ENCODE measurements at places on chromosomes 12 and 14.

- DNase-seq = no peak
Observed at GRCh38 chr12:16606201-16606849, 363 bp upstream of the LMO3 start.

- no peak for DNase-seq
Observed at GRCh38 chr14:65301862-65302539, 110.5 kb upstream of the FUT8 start.

DNA sequence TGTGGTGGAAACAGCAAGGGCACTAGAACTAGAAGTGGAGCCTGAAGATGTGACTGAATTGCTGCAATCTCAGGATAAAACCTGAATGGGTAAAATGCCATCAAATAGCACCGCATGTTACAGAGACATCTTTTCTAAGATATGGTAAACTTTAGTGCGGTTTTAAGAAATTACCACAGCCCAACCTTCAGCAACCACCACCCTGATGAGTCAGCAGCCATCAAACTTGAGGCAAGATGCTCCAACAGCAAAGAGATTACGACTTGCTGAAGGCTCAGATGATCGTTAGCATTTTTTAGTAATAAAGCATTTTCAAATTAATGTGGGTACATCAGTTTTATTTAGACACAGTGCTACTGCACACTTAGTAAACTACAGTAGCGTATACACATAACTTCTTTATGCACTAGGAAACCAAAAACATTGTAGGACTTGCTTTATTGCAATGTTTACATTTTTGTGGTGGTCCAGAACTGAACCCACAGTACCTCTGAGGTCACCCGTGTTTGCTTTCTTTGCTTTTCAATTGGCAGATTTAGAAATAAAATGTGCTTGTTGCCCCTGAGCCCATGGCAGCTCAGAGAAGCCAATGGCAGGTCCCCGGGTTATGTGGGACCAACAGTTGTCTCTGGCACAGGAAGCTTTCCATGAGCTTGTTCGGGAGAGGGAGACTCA is 15.9 kb downstream of the GOLGA3 start:
- DNase-seq = peak; percentile 16

DNA sequence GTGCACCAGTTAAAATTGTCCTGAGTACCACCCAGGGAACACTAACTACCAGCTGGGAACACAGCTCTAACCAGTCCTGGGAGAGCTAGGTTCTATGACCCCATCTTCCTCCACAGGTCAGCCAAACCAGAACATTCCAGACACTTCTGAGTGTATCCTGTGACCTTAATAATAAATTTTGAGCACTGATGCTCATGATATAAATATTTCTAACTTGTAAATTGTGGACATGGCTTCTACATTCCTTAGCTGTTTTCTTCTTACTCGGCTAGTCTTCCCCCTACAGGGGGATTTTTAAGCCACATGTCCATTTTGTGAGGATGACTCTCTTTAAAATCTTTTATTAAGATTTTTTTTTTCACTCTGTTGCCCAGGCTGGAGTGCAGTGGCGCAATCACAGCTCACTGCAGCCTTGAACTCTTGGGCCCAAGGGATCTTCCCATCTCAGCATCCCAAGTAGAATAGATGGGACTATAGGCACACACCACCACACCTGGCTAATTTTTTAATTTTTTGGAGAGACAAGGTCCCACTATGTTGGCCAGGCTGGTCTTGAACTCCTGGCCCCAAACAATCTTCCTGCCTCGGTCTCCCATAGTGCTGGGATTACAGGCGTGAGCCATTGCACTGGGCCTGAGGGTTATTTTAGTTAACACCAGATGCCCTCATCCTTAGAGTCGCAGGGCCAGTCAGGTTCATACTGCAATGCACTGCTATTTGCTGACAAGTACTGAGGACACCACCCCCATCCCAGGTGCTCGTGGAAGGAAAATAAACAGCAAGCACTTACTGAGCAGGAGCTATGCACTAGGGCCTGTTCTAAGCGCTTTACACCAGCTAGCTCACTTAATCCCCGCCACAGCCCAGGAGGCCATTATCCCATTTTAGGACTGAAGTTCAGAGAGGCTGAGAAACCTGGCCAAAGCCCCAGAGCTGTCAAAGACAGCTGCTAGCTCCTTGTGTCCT is 142.6 kb upstream of the NCOR2 start:
- no peak for DNase-seq

GRCh38 chr14:36625014-36625413 is 36.6 kb upstream of the PAX9 start:
- no peak for DNase-seq

DNA sequence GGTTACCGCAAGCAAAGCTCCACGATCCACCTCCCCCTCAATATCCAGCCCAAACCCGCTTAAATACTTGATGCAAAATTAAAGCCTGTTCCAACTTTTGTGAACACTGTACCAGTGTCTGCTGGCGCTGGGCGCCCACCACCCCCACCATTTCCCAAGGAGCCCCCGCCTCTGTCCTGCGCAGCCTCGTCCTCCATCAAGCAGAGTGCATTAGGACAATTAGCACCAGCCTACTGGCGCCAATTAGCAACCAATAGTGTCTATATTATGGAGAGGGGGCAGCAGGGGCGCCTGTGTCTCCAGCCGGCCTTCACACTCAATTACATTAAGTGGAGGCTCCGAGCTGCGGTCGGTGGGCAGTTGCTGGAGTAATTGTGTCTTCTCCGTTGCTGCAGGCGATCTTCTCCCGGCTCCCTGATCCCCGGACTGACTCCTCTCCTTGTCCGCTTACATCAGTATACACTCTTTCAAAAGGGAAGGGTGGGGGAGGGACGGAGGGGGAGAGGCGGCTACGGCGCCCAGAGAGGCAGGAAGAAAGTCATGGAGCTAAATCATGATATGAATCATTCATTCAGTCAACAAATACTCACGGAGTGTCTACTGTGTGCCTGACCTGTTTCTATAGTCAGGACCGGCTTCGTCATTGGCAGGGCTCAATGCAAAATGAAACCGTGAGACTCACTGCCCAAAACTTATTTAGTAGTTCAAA is 707.3 kb downstream of the MED13L start:
- DNase-seq = no peak

DNA sequence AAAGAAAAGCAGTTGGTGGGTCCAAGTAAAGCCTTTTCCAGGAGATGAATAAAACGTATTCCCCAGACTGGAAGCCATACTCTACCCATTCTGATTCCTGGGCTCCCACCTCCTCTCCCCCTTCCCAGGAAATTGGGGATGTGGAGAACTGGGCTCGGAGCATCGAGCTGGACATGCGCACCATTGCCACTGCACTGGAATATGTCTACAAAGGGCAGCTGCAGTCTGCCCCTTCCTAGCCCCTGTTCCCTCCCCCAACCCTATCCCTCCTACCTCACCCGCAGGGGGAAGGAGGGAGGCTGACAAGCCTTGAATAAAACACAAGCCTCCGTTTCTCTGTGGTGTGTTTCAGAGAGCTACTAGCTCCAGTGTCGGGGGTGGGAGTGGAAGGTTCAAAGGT is 822 bp upstream of the RDH5 start:
- no peak for DNase-seq

- peak; percentile 63 for DNase-seq
Observed at GRCh38 chr14:70886421-70887206, 20.6 kb upstream of the PCNX1 start.

DNA sequence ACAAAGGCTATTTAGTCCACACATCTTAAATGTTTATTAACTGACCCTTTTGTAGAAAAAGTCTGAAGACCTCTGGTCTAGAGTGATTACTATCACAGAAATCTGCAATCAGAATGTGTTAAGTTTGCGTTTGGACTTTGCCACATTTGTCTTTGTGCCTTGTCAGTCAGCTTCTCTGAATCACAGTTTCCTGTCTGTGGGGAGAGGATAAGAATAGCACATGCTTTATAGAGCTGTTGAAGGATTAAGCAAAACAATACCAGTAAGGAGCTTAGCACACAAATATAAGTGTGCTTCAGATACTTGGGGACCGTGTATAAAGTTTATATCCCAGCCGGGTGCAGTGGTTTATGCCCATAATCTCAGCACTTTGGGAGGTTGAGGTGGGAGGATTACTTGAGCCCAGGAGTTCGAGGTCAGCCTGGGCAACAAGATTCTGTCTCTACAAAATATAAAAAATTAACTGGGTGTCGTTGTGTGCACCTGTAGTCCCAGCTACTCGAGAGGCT is 63.0 kb upstream of the BTG1 start:
- peak; percentile 67 for DNase-seq

DNA sequence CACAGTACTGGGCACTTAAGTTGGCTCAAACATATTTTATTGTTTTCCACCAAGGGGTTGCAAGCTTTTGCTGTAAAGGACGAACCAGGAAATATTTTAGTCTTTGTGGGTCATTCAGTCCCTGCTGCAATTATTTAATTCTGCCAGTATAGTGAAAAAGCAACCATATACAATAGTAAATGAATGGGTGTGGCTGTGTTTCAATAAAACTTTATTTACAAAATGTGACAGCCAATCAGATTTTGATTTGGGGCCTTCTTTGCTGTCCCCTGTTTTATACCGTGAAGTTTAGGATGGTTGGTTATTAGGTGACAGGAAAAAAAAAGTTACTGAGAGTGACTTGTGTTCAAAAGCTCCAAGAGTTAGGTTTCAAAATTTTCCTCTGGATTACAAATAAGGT is 956.4 kb downstream of the AACS start:
- DNase-seq = no peak

- no peak for DNase-seq
Observed at GRCh38 chr12:46959502-46959901, 119.9 kb upstream of the PCED1B start.

GRCh38 chr14:103142026-103142425 is 18.8 kb downstream of the TNFAIP2 start:
- DNase-seq = no peak

GRCh38 chr12:56864318-56864717 is 69.9 kb downstream of the SDR9C7 start:
- DNase-seq = no peak

GRCh38 chr12:47361389-47362021 is 281.7 kb upstream of the AMIGO2 start:
- peak; percentile 60 for DNase-seq

DNA sequence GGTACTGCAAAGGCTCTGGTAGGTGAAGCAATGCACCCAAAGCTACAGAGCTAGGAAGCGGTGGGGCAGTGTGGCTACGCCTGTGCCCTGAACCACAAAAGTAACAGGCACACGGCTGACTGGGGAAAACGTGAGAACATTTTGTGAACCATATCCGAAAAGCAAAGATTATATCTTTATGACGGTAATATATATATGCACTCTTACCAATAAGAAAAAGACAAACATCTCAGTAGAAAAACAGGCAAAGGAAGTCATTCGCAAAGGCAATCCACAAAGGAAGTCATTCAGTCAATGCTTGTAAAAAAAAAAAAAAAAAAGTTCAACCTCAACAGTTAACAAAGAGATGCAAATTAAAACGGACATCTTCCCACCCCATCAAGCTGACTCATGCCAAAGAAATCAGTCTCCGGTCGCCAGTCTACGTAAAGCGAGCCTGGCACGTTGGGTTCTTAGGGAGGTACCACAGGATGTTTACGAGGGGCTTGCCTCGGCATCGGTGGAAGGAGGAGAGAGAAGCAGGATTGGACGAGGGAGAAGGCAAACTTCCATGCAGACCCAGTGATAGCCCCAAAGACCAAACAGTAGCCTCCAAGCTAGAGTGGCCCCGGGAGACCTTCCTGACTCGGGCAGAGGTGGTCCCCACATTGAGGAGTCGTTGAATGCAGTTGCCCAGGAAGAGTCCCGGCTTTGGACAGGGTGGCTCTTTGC is 39.4 kb upstream of the PPP2R5C start:
- peak; percentile 89 for DNase-seq

GRCh38 chr12:42234970-42235369 is 3.1 kb downstream of the YAF2 start:
- DNase-seq = no peak

DNA sequence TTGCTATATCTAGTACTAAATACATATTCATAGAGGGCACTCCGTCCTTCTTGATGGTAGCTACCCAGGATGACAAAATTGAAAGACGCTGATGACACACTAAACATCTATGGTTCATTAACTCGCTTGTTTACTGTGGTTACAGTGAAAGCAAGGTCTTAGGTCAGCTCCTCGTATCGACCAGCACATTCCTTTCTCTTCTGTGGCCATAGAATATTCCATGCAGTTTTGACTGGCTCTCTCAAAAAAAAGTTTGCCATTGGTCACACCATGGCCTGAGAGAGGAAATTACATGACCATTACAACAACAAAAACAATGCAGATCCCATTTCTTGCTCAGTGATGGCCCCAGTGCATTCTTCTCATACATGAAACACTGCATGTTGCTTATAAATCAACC is 411.4 kb upstream of the SOX5 start:
- no peak for DNase-seq

DNA sequence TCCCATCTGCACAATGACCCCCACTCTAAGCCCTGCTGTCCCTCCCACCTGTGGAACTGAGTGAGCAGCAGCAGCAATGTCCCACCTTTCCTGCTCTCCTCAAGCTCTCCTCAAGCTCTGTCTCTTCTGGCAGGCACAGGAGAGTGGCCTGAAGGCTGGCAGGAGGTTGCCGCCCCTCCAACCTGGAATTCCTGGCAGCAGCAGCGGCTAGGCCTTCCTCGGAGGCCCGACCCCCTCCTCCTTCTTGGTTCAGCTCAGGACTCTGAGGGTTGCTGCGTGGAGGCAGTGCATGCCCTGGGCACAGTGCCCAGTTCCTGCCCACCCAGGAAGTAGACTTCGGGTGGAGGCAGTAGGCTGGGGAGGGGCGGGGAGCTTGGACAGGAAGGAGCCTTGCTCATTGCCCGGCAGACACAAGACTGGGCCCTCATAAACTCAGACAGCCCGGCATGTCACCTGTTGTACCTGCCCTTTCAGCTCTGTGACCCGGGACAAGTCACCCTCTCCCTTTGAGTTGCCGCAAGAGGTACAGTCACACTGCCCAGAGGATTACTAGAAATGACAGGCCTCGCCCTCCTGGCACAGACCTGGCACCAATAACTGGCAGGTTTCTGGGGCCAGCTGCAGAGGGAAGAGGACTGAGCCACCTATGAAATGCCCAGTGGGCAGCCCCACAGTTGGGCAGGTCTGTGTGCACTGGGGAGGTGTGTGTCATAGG is 2.1 kb upstream of the SERPINA1 start:
- DNase-seq = no peak

- no peak for DNase-seq
Observed at GRCh38 chr14:68470361-68470760, 322.5 kb downstream of the ZFP36L1 start.

DNA sequence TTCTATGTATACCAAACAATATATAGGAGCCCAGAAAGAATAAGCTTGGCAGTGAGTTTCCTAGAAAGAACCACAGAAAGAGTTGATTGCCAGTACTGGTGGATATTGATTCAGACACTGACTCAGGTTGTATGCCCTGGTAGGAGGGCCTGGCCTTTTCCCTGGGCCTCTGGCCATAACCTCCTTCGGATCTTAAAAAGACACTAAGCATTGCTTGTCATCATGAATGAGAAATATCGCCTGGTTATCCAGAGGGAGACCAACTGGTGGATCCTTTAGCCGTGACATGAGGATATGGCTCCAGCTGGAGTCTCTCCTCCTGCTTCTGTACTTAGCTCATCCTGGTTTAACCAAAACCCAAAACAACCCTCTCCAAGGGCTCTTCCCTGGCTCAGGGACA is 231.5 kb downstream of the MSRB3 start:
- DNase-seq = no peak
